H9 (cell line): ENCODE measurements at places on chromosomes 3 and 15.

- no peak for DNase-seq
Observed at GRCh38 chr3:30233913-30234646, 372.3 kb upstream of the TGFBR2 start.

- peak; percentile 62 for DNase-seq
Observed at GRCh38 chr3:132256989-132257388, 60.2 kb upstream of the ACP3 start.

DNA sequence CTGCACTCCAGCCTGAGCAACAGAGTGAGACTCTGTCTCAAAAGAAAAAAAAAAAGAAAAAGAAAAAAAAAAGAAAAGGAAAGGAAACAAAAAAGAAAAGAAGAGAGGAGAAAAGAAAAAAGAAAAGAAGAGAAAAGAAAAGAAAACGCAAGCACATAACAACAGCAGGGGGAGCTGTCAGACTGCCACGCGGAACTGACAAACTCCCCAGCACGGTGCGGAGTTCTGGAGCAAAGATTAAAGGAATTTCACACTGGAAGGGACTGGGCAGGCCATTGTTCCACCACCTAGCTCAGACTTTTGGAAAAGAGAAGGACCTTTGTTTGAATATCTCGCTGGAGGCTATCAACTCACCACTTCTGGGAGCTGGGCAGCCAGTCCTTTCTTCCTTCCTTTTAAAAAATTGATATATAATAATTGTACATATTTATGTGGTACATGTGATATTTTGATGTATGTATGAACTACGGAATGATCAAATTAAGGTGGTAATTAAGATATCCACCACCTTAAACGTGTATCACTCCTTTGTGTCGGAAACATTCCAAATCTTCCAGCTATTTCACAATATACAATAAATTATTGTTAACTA, 40.5 kb downstream of the DPPA2 start:
- peak; percentile 56 for DNase-seq

GRCh38 chr3:29176501-29176900, 104.4 kb upstream of the RBMS3 start:
- peak; percentile 26 for DNase-seq

DNA sequence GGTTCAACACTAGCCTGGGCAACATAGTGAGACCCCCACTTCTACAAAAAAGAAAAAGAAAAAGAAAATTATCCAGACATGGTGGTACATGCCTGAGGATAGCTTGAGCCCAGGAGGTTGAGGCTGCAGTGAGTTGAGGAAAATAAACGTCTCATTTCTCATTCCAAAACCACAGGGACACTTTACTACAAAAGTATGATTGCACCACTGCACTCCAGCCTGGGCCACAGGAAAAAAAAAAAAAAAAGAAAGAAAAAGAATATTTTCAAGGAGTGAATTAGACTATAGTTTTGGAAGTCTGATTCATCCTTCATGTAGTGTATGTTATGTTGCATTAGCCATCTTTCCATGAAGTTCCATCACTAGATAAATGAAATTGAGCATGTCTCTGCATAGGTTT, 149.5 kb upstream of the THBS1 start:
- no peak for DNase-seq

DNA sequence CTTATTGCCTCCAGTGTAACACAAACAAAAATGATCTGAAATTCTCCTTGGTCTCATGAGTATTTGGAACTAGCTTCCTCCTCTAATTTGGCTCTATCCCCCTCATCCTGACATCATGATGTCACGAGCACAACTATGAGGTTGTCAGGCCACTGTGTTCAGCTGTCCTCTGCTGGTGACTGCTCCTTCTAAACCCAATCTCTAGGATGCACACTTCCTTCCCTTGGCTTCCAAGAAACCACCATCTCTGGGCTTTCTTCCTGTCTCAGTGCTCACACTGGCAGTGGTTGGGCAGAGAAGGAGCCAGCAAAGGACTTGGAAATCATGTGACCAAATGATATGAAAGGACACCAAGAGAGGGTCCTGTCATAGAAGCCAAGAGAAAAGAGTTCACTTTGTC, 30.7 kb upstream of the EIF1B start:
- no peak for DNase-seq

DNA sequence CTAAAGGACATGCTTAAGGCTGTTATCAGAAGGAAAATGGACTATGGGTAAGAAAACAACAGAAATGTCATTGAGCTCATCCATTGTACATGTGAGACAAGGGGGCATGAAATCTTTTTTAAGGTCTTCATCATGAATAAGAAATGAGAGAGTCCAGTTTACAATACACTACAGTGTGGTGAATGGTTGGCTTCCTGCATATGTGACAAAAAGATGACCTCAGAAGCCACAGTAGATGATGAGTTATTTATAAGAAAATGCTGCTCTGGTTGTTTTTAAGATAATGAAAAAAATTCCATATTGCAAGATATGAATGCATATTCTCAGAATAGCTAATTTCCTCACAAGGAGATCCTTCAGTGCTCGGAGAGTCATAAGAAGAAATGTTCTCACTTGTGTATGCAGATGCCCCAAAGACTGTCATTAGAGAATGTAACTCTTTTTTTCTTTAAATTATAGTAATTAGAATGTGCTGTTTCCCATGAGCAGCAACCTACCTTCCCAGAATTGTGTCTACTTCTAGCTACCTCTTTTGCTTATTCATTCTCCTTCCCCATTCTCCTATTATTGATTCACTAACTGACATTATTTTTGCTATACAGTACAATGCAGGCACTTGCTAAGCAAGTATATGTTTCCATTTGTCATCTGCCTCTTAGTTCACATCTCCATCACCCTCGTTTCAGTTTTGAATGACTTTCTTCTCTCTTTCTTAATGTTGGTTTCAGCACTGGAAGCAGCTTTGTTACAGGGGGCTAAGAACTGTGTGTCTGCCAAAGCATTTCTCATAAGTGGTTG, 152.0 kb upstream of the PEX5L start:
- no peak for DNase-seq

DNA sequence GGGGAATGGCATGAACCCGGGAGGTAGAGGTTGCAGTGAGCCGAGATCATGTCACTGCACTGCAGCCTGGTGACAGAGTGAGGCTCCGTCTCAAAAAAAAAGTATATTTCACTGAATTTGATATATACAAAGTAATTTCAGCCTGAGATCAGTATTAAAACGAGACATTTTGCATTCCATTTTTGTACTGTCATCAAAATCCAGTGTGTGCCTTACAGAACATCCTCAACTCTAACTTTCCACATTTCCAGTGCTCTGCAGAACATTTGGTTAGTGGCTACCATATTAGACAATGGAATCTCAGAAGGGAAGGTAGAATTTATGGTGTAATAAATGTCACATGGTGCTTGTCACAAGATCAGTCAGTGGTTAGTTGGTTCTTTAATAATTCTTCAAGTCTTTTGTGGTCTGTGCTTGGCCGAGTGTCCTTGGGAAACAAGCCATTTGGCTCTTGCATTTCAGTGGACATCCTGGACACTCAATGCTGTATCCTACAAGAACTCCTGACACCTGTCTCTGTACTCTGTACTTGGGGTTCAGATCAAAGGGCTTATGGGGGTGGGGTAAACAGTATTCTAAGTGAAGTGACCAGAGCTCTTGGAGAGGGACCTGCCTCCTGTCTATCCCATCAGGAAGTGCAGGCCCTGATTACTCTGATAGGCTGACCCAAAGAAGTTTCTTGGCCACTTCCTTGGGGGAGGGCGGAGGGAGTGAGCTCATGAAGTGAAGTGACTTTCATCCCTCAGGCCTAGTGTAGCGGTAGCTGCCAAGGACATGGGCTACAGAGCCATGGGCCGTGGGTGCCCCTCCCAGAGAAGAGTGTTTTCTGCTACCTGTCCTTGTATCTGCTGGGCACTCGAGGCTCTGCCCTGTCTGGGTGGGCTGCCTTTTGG, 3.7 kb downstream of the ACVR2B start:
- no peak for DNase-seq

DNA sequence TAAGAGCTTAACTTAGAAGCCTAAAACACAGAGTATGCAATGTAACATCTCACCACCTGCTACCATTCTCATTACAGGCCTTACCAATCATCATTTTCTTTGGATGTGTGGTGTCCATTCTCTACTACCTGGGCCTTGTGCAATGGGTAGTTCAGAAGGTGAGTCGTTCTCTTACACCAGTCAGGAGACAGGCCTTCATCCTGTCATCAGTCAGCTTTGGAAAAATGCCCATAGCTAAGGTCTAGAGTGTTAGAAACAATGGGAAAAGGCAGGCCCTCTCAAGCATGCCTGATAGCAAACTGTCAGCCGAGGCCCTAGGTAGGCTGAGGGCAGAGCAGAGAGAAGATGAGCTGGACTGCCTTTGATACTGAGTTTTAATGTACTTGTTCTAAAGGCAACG, 13.5 kb downstream of the SLC28A2 start:
- DNase-seq, result no peak

- no peak for DNase-seq
Observed at GRCh38 chr3:136778865-136779264, 26.7 kb upstream of the STAG1 start.

- DNase-seq, result no peak
Observed at GRCh38 chr3:157444797-157445184, 8.1 kb downstream of the PTX3 start.

- no peak for DNase-seq
Observed at GRCh38 chr3:58353722-58354553, 21.2 kb downstream of the PXK start.

DNA sequence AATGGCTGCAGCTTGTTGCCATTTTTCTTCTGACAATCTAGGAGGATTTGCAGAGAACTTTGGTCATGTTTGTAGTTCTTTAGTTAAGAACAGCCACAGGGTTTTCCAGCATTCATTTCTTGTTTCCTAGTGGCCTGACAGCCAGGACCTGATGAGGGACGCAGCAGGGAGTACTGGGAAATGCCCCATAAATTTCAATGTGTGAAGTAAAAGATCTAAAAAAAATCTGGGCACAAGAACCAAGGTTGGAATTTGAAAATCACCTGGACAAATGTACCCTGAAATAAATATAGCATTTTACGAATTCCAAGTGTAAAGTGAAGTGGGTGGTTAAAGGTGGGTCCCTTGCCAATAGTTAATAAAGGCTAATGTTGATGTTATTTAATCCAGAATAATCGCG, 195.0 kb downstream of the ZIC1 start:
- DNase-seq, result no peak

DNA sequence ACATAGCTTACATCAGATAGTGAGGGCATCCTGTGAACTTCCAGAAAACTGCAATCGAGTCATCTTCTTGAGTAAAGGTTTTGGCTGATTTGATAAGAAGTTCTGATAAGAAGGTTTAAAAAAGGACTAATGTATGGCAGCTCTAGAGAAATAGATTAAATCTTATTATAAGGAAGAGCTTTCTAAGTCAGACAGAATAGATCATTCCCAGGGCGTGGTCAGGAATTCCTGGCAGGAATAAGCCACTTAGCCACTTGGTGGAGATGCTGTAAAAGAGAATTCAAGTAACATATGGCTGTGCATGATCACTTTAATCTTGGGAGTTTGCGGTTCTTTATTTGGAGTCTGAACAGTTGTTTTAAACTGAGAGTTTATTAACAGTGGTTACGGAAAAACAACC, 17.4 kb downstream of the PGBD4 start:
- no peak for DNase-seq

- no peak for DNase-seq
Observed at GRCh38 chr15:84983294-84983693, 1.6 kb downstream of the PDE8A start.

- no peak for DNase-seq
Observed at GRCh38 chr3:152185891-152186630, 82.7 kb upstream of the MBNL1 start.

- DNase-seq, result peak; percentile 56
Observed at GRCh38 chr3:45795882-45796765, at the start of gene SLC6A20. TSS of gene SLC6A20 (minus strand) at chr3:45796536. CDS start at chr3:45796419, 117 bp downstream.

- DNase-seq, result no peak
Observed at GRCh38 chr15:98648654-98649471, 524 bp downstream of the IGF1R start.

DNA sequence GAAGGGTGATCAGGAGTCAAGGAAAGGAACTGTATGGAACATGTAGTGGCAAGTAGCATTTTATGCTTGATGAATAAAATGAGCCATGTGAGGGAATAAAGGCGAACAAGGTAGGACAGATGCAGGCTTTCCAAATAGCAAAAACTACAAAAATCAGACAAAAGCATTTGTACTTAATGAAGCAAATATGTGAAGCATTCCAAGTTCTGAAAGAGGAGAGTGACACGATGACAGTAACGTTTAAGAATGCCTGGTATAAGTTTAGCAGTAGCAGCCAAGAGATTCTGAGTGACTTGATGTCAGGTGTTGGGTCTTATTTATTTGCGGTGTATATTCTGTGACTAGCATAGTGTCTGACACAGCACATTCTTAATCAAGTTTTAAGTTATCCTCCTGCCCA, 408.2 kb upstream of the RASGRP1 start:
- DNase-seq, result no peak

DNA sequence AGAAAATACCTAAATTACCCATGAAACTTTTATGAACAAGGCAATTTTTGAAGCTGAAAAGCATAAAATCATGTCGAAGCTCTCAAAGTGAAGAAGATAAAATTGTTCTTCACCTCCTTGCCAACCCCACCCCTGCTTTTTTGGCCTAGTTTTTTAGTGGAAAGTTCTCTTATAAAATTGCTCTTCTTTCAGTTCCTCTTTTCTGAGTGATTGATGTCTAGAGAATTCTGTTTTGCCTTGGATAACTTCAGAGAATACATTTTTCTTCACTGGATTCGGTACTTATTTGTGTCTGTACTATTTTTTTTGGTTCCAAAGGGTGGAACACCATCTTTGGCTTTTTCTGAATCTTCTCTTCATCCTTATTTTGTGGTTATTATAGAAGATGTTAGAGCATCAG, 25.0 kb upstream of the PYDC2 start:
- no peak for DNase-seq

GRCh38 chr15:76533060-76533820, 196.7 kb downstream of the ISL2 start:
- DNase-seq, result no peak
